Cerebellar cortex (tissue), 1 donor: ENCODE measurements at places on chromosomes 13 and 19.

GRCh38 chr13:50149932-50150331 is 134.7 kb downstream of the KCNRG start:
- peak; percentile 22 for DNase-seq

DNA sequence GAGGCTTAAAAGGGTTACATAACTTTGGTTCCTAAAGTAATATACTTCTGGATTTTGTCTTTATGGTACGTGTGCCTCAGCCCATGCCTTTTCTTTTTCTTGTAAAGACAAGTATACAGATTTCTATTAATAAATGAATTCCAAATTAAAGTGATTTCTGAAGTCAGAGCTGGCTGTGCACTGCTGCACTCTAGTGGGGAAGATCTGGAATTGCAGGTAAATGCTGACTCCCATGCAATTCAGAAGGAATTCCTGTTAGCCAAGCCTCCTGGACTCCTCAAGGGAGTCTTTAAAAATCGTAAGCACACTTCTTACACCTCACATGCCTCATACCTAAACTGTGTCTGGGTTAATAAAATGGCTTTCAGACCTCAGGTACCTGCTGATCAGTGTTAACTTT is 118.4 kb upstream of the SLC7A1 start:
- DNase-seq = no peak

- DNase-seq = peak; percentile 60
Observed at GRCh38 chr19:39052243-39052746, 19.9 kb upstream of the FBXO27 start.

DNA sequence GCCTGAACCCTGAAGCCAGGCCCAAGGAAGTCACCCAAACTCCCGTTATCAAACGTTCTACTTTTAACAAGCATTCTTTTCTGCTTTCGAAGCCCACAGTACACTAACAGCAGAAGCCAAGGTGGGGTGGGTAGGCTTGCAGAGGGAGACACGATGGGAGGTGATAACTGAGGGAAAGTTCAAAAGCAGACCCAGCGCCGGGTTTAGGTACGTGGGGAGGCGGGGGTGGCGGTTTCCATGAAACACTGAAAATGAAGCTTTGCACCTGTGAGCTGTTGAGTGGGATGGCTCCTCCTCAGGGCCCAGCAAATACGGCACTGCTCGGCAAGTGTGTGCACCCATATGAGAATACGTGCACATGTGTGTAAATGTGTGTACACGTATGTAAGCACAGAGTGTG is 49.8 kb downstream of the KLF2 start:
- DNase-seq = no peak

- DNase-seq = no peak
Observed at GRCh38 chr19:49343123-49343522, 7.9 kb downstream of the CD37 start.

DNA sequence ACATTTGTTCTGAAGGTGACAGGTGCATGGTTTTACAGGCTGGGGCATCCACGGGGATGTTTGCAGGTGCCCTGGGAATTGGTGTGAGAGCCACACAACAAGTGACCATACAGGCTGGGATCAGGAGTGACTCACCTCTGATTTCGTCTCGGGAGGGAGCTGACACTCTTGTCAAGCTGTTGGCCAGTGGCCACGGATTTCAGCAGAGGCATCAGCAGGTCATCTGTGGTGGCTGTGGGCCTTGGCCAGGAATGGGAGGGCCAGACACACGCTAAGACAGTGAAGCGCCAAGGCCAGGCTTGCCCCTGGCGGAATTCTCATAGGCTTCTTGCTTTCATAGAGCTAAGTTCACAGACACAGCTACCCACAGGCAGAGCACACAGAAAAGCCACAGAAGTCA is 108.6 kb downstream of the HSPH1 start:
- DNase-seq = peak; percentile 56

DNA sequence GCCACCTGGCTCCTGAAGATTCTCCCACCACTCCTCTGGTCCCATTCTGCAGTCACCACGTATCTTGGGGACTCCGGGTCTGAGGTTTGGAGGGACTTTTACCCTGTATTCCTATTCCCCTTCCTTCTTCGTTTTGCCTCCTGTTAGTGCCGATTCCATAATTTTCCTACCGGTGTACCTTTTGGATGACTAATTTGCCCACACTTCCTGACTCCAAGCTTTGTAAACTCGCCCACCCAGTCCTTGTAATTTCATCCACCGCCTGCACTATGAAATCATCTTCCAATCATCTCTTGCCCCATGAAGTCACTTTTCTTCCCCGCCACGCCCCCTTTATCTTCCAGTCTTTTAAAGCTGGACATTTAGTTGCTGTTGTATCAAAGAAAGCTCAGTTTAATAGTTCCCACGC is 572 bp downstream of the UCHL3 start:
- peak; percentile 24 for DNase-seq

DNA sequence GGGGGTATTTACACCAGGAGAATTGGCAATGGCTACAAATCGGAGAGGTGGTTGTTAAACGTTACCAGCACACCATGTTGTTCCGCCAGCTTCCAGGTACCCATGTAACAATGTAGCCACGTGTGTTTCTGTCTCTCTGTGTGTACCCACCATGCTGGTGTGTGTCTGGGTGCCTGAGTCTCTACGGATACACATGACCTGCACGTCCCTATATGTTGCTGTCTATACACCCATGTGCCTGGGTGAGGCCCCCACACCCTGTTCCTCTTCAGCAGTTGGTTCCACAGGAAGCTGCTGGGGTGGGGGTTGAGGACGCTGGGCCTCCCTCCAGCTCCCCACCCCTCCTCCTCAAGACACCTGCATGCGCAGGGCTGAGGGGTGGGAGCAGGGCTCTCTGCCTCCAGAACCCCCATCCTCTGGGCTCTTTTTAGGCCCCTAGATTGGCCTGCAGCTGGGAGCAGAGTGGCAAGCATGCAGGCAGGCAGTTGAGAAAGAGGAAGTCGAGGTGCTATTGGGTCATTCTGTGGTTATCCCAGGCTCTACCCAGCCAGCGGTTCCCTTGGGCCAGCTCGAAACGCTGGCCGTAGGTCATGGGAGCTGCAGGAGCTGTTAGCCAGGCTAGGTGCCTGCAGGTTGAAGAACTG is at the start of gene ARHGEF18:
TSS of gene ARHGEF18 (plus strand) at position 351 of the 644 bp plus-strand sequence. CDS start 13,954 bp downstream, outside the sequence.
- no peak for DNase-seq

GRCh38 chr19:30066781-30067759 is 125.0 kb downstream of the URI1 start:
- DNase-seq = no peak

- DNase-seq = no peak
Observed at GRCh38 chr19:29060813-29061364, 152.1 kb downstream of the UQCRFS1 start.

GRCh38 chr19:30235946-30236345 is 136.2 kb upstream of the ZNF536 start:
- DNase-seq = peak; percentile 87

DNA sequence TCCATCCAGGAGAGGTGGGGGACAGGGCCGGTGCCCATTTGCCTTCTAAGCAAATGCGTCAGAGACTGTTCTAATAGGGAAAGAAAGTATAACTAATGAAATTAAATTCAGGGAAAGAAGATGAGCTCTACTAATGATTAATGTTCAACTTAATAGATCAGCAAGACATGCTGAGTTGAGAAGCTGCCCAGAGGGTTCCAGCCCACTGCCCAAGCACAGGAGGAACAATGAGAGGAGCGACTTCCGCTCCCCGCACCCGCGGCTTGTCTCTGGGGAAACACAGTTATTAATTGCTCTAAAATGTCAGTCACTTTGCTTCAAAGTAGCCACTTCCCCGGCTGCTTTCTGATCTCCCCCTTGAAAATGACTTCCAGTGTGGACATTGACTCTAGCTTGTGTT is 331.3 kb downstream of the UQCRFS1 start:
- no peak for DNase-seq

DNA sequence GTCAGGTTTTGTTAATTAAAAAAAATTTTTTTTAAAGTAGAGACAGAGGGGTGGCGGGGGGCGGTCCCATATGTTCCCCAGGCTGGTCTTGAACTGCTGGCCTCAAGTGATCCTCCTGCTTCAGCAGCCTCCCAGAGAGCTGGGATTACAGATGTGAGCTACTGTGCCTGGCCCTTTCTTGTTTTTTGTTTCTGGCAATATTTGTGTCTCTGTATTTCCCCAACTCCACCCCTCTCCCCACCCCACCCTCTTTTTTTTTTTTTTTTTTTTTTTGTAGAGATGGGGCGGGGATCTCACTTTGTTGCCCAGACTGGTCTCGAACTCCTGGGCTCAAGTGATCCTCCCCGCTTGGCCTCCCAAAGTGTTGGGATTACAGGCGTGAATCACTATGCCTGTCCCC is 600 bp upstream of the CAPN12 start:
- no peak for DNase-seq

DNA sequence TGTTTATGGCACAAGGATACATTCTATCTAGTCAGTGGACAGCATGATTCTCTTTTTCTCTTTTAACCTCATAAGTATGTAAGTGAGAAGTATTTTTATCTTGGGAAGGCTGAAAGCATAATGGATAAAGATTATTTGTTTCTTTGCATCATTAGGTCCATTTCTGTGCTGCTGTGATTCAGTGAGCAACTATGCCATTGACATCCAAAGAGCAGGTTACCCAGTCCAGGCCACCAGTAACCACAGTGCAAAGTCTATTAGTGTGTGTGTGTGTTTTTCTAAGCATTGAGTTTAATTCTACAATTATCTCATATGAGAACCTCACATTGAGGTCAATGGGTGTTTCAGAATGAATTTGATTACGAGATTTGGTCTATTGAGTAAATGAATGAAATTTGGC is 158.8 kb upstream of the DACH1 start:
- no peak for DNase-seq

- no peak for DNase-seq
Observed at GRCh38 chr13:33556828-33557227, 261.1 kb upstream of the RFC3 start.

DNA sequence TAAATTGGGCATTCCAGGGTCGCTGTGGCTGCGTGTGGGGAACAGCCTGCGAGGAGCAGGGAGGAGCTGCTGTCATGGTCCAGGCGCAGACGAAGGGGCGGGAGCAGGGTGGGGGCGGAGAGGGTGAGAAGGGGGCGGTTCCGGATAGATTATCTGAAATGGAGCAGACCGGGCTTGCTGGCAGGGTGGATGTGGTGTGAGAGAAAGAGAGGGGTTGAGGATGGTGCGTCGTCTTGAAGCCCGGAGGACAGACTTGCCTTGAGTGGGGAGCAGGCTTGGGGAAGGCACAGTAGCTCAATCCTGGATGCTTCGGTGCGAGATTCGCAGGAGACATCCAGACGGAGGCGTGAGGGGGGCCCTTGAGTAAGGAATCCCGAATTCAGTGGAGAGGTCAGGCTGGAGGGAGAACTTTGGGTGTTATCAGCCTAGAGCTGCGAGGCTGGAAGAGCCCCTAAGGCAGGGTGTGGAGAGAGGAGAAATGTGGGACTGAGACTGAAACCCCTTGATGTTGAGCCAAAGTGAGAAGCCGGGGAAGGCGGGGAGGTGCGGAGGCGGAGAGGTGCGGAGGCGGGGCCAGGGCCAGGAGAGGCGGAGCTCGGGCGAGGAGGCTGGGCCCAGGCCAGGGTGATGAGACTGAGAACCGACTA is 40.6 kb downstream of the DPF1 start:
- DNase-seq = no peak

DNA sequence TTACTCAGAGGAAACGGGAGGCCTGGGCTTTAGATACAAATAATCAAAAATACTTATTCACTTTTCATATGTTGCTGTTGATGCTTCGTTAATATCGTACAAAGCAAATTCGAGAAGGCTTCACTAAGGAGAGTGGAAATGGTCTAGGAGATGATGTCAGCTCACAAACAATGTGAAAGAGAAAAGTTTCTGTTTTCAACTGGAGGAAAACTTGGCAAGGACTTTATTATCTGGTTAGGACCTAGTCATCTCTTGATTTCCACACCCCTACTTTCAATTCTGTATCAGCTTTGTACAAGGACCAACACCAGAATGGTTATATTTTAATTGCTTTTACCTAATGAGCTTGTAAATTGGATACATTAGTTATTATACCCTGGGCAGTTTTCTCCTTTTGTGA is 88.0 kb downstream of the SLC10A2 start:
- DNase-seq = no peak

DNA sequence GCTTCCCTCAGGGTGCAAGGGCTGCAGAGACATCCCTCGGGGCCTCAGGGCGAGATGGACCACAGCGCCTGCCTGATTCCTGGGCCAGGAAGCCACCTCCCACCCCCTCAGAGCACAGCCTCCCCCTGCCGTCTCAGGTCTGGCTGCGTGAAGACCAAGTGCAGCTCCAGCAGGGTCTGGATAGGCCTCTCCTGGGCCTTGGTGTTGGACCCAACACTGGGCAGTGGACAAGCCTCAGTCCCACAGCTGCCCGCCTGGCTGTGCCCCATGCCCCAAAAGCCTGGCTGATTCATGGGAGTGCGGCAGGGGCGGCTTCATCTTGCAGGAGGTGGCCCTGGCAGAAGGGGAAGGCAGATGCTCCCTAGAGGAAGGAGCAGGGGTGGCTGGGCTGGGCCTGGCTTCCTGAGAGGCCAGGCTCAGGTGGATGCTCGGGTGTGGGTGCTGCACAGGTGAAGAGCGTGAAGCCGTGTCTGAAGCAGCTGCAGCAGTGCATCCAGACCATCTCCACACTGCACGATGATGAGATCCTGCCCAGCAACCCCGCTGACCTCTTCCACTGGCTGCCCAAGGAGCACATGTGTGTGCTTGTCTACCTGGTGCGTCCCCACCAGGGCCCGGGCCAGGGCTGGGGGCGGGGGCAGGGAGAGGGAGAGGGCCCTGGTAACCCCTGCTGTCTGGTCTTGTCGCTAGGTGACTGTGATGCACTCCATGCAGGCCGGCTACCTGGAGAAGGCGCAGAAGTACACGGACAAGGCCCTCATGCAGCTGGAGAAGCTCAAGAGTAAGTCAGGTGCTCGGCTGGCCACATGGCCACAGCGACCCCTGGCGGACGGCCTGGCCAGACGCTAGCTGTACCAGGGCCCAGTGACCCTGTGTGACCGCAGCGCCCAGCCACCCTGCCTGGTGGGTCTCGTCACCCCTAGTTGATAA is 21.7 kb downstream of the MAU2 start:
- peak; percentile 66 for DNase-seq

DNA sequence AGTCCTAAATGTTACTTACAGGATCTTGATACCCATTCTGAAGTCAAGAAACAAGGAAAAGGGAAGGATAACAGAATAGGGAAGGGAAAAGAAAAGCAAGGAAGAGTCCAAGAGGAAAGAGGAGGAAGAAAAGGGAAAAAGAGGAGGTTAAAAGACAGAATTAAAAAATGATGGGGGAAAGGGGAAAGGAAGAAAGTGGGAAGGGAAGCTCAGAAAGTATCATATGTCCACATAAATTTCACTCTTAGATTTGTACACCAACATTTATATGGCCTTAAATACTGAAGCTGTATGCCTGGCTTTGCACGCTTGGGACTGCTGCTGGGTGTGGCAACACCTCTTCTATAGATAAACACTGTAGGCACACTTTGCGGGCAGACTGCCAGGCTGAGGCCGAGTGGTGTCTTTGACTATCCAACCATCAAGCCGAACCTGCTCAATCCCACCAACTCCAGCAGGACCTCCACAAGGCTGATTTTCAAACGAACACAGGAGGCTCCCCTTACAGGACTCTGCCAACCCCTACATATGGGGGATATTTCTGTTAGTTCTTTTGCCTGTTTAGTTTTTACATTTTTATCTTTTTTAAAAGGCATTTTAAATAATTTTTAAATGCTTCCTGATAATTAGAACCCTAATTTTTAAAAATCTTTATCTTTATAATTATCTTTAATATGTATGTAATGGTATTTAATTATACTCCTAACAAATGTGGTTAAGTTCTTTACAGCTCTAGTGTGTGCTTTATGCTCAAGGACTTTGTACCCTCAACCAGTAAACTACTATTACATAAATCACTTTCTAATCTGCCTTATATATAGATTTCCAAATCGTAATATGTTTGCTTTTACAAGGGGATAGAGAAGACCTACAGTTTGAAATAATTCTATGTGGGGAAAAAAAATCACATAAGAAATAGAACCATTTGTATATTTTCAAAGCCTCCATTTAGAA is 154.2 kb downstream of the DIAPH3 start:
- DNase-seq = no peak

GRCh38 chr13:106230450-106230849 is 305.0 kb downstream of the EFNB2 start:
- no peak for DNase-seq
